ENCODE measurements at places on chromosomes 4 and X.

DNA sequence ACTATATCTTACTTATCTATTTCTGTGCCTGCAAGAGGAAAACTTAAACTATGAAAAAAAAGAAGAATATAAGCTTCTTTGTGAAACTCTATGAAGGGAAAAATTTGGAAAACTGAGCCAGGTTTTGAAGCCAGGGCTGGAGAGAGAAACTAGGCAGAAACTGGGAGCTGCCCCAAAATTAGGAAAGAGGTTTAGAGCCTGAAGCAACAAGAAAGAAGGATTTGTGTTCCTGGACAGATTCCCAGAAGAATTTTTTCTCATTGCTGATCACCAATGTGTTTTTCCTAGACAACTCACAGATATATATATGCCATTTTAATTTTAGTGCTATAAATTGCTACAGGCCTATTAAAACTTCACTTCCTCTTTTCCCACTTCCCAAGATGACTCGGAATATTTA lies 245.0 kb upstream of the GEMIN8 start:
- no peak for DNase-seq

GRCh38 chr4:82851885-82852750 lies 38.8 kb downstream of the SEC31A start:
- DNase-seq, result no peak

DNA sequence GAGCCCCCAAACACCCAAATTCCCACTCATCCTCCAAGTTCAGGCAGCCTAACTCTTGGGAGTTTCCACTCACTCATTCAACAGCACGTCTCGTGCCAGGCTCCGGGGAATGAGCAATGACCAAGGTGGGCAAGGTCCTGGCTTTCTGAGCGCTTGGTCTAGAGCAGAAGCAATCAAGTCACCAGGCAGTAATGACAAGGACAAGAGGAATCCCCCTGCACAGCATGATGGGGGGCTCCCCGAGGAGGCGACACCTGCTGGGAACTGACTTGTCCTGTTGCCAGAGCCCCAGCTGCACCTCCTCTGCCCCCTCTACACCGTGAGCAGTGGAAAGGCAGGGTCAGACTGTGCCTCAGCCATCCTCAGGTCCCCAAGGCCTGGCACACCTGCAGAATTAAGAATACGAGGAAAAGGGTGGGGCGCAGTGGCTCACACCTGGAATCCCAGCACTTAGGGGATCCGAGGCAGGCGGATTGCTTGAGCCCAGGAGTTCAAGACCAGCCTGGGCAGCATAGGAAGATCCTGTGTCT lies 25.7 kb upstream of the MRFAP1 start:
- DNase-seq, result no peak

DNA sequence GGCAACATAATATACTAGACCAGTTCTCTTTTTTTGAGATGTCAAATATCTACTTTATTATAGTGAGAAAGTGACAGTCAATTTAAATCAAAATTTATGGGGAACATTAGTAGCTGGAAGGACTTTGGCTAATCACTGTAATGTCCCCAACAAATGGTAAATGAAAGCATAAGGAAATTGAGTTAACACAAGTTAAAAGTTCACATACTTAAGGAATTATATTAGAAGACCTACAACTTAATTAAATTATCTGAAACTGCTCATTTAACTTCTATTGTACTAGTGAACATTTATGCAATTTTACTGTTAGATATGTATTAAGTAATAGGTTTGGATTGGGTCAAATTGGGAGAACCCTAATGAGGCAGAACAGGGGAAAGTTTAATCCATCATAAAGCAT lies 160.3 kb upstream of the TENM3 start:
- DNase-seq, result no peak

GRCh38 chr4:17142232-17142711 lies 243.8 kb upstream of the LDB2 start:
- no peak for DNase-seq

- DNase-seq, result no peak
Observed at GRCh38 chr4:164384416-164384815, 369.5 kb upstream of the SMIM31 start.

- DNase-seq, result no peak
Observed at GRCh38 chrX:16589826-16590225, 60.1 kb upstream of the S100G start.

- DNase-seq, result no peak
Observed at GRCh38 chr4:77695774-77696173, 90.2 kb downstream of the CXCL13 start.

- no peak for DNase-seq
Observed at GRCh38 chr4:1155314-1155713, 17.1 kb downstream of the SPON2 start.

DNA sequence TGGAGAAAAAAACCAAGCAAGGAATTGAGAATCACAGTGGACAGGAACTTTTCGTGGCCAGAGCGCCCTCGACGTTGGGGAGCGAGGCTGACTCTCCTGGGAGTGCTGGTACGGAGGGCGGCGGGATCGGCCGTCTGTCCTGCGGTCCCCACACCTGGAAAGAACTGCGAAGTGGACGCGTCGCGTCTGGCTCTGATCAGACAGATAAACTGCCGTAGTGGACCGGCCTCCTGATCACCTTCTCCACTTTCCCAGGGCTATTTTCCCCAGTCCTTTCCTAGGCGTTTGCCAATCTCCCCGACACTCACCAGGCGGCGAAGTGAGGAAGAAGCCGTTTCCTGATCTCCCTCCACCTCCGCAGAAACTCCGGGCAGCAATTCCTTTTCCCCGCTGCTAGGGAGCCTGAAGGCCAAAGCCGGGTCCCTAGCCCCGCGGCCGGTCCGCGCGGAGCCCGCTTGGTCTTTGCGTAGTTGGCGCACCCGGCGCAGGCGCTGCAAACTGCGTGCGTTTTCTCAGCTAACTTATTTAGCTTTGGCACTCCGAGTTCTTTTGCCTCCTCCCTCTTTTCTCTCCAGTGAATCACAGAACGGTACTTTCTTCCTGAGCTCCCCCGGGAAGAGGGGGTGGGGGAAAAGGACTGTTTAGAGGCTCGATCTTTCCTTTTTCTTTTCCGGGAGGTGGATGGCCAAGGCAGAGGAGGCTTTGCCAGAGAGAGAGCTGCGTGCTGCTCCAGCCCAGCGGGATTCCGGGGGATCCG lies at the start of gene ARSJ:
TSS of gene ARSJ (minus strand) at position 500 of the 757 bp plus-strand sequence. CDS start 813 bp downstream, outside the sequence.
- DNase-seq, result no peak

- no peak for DNase-seq
Observed at GRCh38 chr4:18391354-18391728, 369.8 kb upstream of the LCORL start.

- DNase-seq, result no peak
Observed at GRCh38 chr4:6250235-6250983, 19.2 kb upstream of the WFS1 start.

GRCh38 chr4:159079074-159079473 lies 23.8 kb upstream of the RAPGEF2 start:
- DNase-seq, result no peak

DNA sequence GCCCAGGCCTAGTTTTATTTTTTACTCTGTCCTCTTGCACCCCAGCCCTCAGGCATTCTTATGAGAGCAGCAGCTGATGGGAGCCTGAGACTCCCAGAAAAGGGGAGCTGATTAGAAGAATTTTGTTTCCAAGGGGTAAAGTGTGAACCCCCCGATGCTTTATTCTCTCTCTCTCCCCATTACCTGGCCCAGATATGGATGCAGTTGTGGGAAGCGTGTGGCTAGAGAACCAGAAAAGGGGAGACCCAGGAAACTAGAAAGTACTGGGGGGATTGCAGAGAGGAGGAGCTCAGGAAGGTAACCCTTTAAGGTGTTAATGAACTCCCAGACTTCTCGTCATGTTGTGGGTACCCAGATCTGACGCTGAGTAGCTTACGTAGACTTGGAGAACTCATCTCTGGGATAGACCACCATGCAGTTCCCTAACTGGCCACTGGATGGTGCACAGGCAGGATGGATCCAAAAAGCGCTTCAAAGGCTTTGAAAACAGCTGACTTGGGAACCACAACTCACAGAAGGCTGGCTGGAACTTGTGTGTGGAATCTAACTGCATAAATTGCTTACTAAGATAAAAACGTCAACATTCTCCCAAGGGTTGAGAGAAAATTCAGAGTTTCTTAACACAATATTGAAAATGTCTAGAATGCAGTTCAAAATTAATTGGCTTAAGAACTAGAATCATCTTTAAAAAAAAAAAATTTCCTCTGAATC lies 64.7 kb downstream of the TBC1D14 start:
- peak; percentile 75 for DNase-seq

DNA sequence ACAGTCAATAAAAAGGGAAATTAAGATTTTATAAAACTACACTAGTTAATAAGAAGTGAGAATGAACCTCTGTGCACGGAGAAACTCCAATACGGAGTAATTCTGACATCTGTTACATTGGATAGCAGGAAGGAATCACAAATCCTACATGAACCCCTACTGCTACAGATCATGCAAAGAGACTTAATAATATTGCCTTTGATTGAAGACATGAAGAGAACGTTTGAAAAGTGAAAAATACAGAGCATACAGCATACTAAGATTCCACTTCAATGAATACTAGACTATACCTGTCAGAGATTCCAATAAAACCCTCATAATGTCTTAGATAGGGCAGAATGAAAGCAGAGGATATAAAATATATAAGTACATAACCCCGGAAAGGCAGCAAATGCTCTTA lies 360.4 kb upstream of the GALNT7 start:
- no peak for DNase-seq

- DNase-seq, result no peak
Observed at GRCh38 chrX:23879380-23880090, 28.2 kb downstream of the APOO start.

DNA sequence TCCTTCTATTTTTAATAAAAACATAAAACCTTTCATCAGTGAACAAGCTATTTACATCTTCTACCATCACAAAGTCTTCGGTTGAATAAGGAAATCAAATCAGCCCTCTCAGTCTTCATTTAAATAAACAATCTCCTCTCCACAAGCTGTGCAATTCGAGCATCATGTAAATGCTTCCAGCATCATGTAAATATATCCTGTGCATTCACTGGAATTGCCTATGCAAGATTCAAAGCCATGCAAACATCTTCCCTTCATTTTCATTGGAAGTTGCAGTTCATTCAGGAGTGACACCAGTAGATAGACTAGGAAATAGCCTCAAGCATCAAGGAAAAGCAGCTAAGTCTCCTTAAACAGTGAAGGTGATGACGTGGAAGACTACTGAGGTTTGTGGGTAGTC lies 77.7 kb upstream of the PCDH19 start:
- DNase-seq, result no peak

- DNase-seq, result no peak
Observed at GRCh38 chr4:154559494-154560418, 3.1 kb upstream of the FGB start.

GRCh38 chr4:105967058-105967658 lies 71.9 kb downstream of the NPNT start:
- DNase-seq, result no peak
